T-cell (primary cell): ENCODE measurements at places on chromosomes 3 and 15. TPM values are rescaled to one million over a fixed set of nuclear protein-coding genes. Genes with fewer than 3 reads are reported as not detected.
A peak's percentile ranks its signal among the peaks of the same experiment; 100 is the strongest.

MYO5C gene
- total RNA-seq = 0.33 TPM

DNA sequence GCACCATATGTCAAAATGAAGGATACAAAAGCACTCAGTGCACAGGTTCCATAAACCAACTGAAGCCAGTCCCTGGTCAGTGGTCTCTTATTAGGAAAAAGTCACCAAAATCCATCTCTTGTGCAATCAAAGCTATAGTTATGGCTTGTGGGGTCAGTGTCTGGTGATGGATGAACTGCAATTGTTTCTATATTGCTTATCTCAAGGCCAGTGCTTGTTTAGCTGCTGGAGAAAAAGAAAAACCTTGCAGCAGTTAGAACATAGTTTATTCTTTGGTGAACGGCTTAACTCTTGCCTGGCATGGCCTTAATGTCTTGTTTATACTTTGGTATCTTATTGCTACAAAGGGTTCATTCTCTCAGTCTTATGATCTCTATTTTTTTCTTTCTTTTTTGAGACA, 2.9 kb upstream of the UQCRC1 start:
- no peak overlapping the region for H3K27ac ChIP-seq
- no peak for DNase-seq
- H3K4me3 ChIP-seq = no peak overlapping the region

DNA sequence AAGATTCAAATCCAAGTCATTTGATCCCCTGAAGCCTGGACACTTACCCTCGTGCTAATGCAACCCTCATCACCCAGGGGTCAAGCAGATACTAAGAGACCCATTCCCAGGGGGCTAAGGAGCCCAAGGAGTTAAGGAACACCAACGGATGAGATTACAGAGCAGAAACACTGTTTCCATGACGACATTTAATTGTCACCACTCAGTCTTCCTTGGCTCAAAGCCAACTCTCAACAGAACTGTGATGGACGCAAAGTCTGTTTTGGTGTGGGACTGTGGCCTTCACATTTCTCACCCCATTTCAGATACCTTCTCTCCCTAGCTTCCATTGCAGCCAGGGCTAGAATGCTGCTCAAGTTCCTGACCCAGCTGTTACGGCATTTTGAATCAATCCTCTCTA, 383.5 kb upstream of the WNT5A start:
- no peaks in the 10 kb centered on the region for H3K27me3 ChIP-seq
- H3K4me3 ChIP-seq = no peak overlapping the region
- H3K27ac ChIP-seq = no peak overlapping the region
- no peaks in the 10 kb centered on the region for H3K36me3 ChIP-seq

- no peaks in the 10 kb centered on the region for H3K4me1 ChIP-seq
- no peak for DNase-seq
- H3K27me3 ChIP-seq = no peaks in the 10 kb centered on the region
- no peak overlapping the region for H3K27ac ChIP-seq
Measured at GRCh38 chr15:83688201-83688600, 34.3 kb downstream of the ADAMTSL3 start.

- no peak overlapping the region for H3K27ac ChIP-seq
- H3K27me3 ChIP-seq = no peaks in the 10 kb centered on the region
- H3K4me1 ChIP-seq = peaks cover 12% of the 10 kb centered on the region
- no peak overlapping the region for H3K4me3 ChIP-seq
Measured at GRCh38 chr3:122800031-122800430, 5.2 kb downstream of the SLC49A4 start.

CILP gene
- total RNA-seq = 0.36 TPM

GRCh38 chr3:3998140-3998922, 199.1 kb downstream of the LRRN1 start:
- H3K36me3 ChIP-seq = no peaks in the 10 kb centered on the region
- no peak for DNase-seq
- H3K4me3 ChIP-seq = no peak overlapping the region
- H3K4me1 ChIP-seq = no peaks in the 10 kb centered on the region
- H3K27ac ChIP-seq = no peak overlapping the region
- no peaks in the 10 kb centered on the region for H3K27me3 ChIP-seq

- H3K27ac ChIP-seq = no peak overlapping the region
- no peaks in the 10 kb centered on the region for H3K4me1 ChIP-seq
- H3K36me3 ChIP-seq = no peaks in the 10 kb centered on the region
- DNase-seq = no peak
- H3K27me3 ChIP-seq = no peaks in the 10 kb centered on the region
Measured at GRCh38 chr15:31597466-31597865, 270.8 kb downstream of the KLF13 start.

GRCh38 chr3:126523745-126524428, at the start of gene CHST13:
Gene CHST13 (plus strand): TSS chr3:126524155. CDS start chr3:126524333, 178 bp downstream.
- H3K4me1 ChIP-seq = peaks cover 7% of the 10 kb centered on the region
- no peaks in the 10 kb centered on the region for H3K36me3 ChIP-seq
- no peak within 1 kb of the TSS for H3K4me3 ChIP-seq
- no peaks in the 10 kb centered on the region for H3K27me3 ChIP-seq
- DNase-seq = no peak

GRCh38 chr3:8359133-8359532, 142.5 kb upstream of the LMCD1 start:
- H3K27ac ChIP-seq = no peak overlapping the region
- H3K27me3 ChIP-seq = no peaks in the 10 kb centered on the region
- peaks cover 16% of the 10 kb centered on the region for H3K4me1 ChIP-seq
- no peak for DNase-seq

GRCh38 chr15:77186594-77187011, 115.7 kb upstream of the TSPAN3 start:
- H3K4me1 ChIP-seq = peaks cover 14% of the 10 kb centered on the region
- H3K27ac ChIP-seq = no peak overlapping the region
- H3K27me3 ChIP-seq = no peaks in the 10 kb centered on the region
- H3K36me3 ChIP-seq = no peaks in the 10 kb centered on the region

- peak; percentile 82 for DNase-seq
- H3K27me3 ChIP-seq = no peaks in the 10 kb centered on the region
- peak overlapping the region; percentile 84 for H3K27ac ChIP-seq
- H3K36me3 ChIP-seq = peaks cover 3% of the 10 kb centered on the region
Measured at GRCh38 chr3:125051715-125052581, 3.8 kb downstream of the HEG1 start.

- no peaks in the 10 kb centered on the region for H3K36me3 ChIP-seq
- no peaks in the 10 kb centered on the region for H3K4me1 ChIP-seq
- H3K27ac ChIP-seq = no peak overlapping the region
- no peak overlapping the region for H3K4me3 ChIP-seq
Measured at GRCh38 chr3:81490541-81491288, 270.7 kb downstream of the GBE1 start.

SPSB4 gene
- total RNA-seq = not detected

FILIP1L gene
- total RNA-seq = 0.23 TPM

WDR76 gene
- total RNA-seq = 11.1 TPM

DNA sequence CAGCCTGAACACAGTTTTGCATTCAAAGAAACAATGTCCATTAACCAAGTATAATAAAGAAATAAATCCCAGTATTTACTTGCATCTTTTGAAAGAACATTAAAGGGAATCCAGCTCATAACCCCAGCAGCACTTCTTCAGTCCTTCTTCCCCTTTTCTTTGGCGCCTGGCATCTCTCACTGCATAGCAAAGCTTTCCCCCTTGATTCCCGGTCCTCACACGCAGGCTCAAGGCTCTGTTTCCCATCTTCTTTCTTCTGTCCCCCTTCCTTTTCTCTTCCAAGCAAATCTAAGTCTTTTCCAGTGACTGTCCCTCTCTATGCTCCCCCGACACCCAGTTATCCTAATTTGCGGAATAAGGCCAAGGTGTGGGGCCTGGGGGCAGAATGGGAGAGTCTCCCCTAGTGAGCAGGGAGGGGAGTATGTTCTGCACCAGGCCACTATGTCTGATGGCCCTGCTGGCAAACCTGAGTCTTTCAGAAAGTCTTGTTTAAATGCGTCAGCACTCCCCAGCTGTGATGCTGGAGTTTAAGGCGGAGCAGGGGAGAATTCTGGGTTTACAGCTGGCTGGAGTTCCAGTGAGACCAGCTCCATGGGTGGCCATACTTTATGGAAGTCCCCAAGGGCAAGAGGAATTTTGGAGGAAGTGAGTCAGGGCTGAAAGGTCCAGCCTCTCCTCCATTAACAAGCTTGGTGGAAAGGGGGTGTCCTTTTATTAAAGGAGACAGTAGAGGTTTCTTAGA, 42.1 kb downstream of the GOLGA6A start:
- no peaks in the 10 kb centered on the region for H3K27me3 ChIP-seq
- no peak for DNase-seq
- peaks cover 37% of the 10 kb centered on the region for H3K36me3 ChIP-seq
- H3K27ac ChIP-seq = no peak overlapping the region
- no peak overlapping the region for H3K4me3 ChIP-seq

GOLGA8T gene
- total RNA-seq = 0.72 TPM

SCN5A gene
- 0.23 TPM for total RNA-seq

DNA sequence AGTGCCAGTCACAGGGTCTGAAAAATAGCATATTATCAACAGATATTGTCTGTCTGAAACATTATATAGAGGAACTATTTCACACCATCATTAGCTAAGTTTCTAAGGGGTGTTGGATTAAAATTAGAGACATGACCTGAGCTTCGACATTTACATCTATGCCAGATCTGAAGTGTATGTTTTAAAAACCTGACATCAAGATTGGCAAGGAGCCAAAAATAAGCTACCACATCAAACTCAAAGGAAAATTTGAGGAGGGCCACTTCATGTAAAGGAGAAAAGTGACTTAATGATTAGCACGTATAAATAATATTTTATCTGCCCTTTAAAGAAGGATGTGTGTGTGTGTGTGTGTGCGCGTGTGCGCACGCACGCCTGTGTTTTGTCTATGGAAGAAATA, 752.0 kb upstream of the GRM7 start:
- no peak for DNase-seq
- no peaks in the 10 kb centered on the region for H3K36me3 ChIP-seq
- no peaks in the 10 kb centered on the region for H3K27me3 ChIP-seq
- no peak overlapping the region for H3K4me3 ChIP-seq

GRCh38 chr15:86555939-86556338, 476.3 kb downstream of the AGBL1 start:
- no peak for DNase-seq
- no peaks in the 10 kb centered on the region for H3K27me3 ChIP-seq
- H3K4me1 ChIP-seq = no peaks in the 10 kb centered on the region
- no peaks in the 10 kb centered on the region for H3K36me3 ChIP-seq
- no peak overlapping the region for H3K4me3 ChIP-seq
- no peak overlapping the region for H3K27ac ChIP-seq

GRCh38 chr3:80643421-80643820, 875.6 kb upstream of the ROBO1 start:
- no peaks in the 10 kb centered on the region for H3K36me3 ChIP-seq
- no peak for DNase-seq
- no peak overlapping the region for H3K27ac ChIP-seq
- no peak overlapping the region for H3K4me3 ChIP-seq

- DNase-seq = no peak
- no peaks in the 10 kb centered on the region for H3K4me1 ChIP-seq
- H3K36me3 ChIP-seq = no peaks in the 10 kb centered on the region
Measured at GRCh38 chr3:158531334-158531733, 39.7 kb upstream of the MLF1 start.
